ENCODE measurements at places on chromosomes 12 and 14.

- peak; percentile 62 for DNase-seq
These were observed 28.0 kb downstream of the DAO start for GRCh38 chr12:108907839-108908351.

GRCh38 chr12:15520844-15521243 is 198.5 kb downstream of the PTPRO start:
- no peak for DNase-seq

DNA sequence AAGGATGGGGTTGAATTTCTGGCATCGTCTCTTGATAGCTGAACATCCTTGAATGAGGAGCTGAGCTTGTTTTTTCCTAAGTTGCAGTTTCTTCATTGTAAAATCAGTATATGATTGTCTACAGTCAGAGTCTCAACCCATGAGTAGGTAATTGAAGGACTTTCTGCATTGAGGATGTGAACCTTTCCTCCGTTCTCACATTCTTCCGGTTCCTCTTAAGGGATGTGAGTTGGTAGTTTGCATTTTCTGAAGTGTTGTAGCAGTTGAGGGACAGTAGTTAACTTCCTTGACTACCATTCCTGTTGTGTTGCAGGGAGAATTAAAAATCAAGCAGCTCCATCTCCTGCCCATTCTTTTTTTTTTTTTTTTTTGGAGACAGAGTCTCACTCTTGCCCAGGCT is 19.1 kb downstream of the TPCN1 start:
- peak; percentile 50 for DNase-seq

- no peak for DNase-seq
These were observed 378.9 kb downstream of the PCNX1 start for GRCh38 chr14:71286126-71286525.

Data from inflammatory macrophage treated with lipopolysaccharide for 1 hour (primary cell).